Gastrocnemius medialis (tissue), 4 donors: ENCODE measurements at places on chromosomes 7 and 10. TPM values are rescaled to one million over a fixed set of nuclear protein-coding genes. Genes with fewer than 3 reads are reported as not detected.

GRCh38 chr7:139032473-139032872 lies 3.4 kb downstream of the ZC3HAV1L start:
- H3K36me3 ChIP-seq = no peaks in the 10 kb centered on the region
- H3K27me3 ChIP-seq = peaks cover 3% of the 10 kb centered on the region

DNA sequence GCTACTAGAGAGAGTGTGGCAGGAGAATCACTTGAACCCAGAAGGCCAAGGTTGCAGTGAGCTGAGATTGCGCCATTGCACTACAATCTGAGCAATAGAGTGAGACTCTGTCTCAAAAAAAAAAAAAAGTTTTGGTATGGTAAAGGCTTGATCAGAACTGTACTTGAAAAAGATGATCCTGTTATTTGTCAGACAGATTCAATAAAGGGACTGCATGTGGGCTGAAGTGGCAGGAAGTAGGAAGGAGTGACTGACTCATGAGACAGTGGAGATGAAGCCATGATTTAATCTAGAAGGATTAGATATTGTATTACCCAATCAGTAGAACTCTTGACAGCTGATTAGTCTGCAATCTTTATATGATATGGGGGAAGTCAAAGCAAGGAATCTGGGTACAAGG lies 2.7 kb upstream of the TMEM254 start:
- H3K36me3 ChIP-seq = no peaks in the 10 kb centered on the region
- no peaks in the 10 kb centered on the region for H3K27me3 ChIP-seq
- H3K4me1 ChIP-seq = peaks cover 15% of the 10 kb centered on the region
- H3K27ac ChIP-seq = no peak overlapping the region
- H3K4me3 ChIP-seq = no peak overlapping the region
- no peak for DNase-seq

DNA sequence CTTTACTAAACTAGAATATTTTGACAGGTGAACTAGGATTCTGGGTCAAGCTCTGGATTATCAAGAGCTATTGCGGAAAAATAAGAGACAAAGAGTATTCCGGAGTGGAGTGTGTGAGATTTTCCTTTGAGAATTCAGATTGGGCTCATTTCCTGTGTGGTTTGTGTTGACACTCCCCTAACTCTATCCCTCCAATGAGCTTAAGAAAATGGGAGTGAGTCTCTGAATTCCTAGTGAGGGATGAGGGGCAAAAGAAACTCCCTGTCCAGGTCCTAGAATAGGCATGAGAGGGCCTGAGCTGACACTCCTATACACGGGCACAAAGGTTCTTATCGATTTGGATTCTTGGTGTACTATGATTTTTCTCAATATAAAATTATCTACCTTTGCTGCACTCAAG lies 10.2 kb downstream of the KLF14 start:
- no peak for DNase-seq
- no peak overlapping the region for H3K27ac ChIP-seq
- no peaks in the 10 kb centered on the region for H3K36me3 ChIP-seq

DNA sequence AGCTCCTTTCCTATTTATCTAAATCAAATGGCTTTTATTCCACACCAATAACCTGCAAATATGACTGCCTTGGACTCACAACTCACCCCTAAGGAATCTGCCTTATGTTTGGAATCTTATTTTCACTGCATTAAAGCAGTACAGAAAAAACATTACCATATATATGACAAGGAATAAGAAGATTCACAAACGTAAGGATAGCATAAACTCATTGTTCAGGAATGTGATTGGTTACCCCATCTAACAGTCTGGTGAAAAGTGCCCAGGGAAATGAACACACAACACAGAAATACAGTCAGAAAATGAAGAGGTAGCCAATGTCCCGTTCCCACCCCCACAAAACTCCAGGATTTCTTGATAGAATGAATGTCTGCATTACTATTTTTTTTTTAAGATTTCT lies 2.0 kb downstream of the PPP3CB start:
- no peak overlapping the region for H3K4me3 ChIP-seq
- peaks cover 48% of the 10 kb centered on the region for H3K4me1 ChIP-seq
- H3K27ac ChIP-seq = peak overlapping the region; percentile 95
- DNase-seq = no peak

DNA sequence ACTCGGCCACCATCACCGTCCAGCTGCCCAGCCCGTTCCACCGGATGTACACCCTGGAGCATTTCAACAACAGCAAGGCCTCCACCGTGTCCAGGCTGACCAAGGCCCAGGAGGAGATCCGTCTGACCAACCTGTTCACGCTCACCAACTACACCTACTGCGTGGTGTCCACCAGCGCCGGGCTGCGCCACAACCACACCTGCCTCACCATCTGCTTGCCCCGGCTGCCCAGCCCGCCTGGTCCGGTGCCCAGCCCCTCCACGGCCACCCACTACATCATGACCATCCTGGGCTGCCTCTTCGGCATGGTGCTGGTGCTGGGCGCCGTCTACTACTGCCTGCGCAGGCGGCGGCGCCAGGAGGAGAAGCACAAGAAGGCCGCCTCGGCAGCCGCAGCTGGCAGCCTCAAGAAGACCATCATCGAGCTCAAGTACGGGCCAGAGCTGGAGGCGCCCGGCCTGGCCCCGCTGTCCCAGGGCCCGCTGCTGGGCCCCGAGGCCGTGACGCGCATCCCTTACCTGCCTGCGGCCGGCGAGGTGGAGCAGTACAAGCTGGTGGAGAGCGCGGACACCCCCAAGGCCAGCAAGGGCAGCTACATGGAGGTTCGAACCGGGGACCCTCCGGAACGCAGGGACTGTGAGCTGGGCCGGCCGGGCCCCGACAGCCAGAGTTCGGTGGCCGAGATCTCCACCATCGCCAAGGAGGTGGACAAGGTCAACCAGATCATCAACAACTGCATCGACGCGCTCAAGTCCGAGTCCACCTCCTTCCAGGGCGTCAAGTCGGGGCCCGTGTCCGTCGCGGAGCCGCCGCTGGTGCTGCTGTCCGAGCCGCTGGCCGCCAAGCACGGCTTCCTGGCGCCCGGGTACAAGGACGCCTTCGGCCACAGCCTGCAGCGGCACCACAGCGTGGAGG lies 75.8 kb downstream of the ELFN1 start:
- no peaks in the 10 kb centered on the region for H3K36me3 ChIP-seq
- no peak for DNase-seq
- peaks cover 11% of the 10 kb centered on the region for H3K27me3 ChIP-seq
- no peak overlapping the region for H3K27ac ChIP-seq
- no peak overlapping the region for H3K4me3 ChIP-seq

- H3K4me1 ChIP-seq = no peaks in the 10 kb centered on the region
- no peaks in the 10 kb centered on the region for H3K27me3 ChIP-seq
- H3K27ac ChIP-seq = no peak overlapping the region
- H3K36me3 ChIP-seq = no peaks in the 10 kb centered on the region
These were observed 286.4 kb upstream of the MEOX2 start for GRCh38 chr7:15972862-15973275.

DNA sequence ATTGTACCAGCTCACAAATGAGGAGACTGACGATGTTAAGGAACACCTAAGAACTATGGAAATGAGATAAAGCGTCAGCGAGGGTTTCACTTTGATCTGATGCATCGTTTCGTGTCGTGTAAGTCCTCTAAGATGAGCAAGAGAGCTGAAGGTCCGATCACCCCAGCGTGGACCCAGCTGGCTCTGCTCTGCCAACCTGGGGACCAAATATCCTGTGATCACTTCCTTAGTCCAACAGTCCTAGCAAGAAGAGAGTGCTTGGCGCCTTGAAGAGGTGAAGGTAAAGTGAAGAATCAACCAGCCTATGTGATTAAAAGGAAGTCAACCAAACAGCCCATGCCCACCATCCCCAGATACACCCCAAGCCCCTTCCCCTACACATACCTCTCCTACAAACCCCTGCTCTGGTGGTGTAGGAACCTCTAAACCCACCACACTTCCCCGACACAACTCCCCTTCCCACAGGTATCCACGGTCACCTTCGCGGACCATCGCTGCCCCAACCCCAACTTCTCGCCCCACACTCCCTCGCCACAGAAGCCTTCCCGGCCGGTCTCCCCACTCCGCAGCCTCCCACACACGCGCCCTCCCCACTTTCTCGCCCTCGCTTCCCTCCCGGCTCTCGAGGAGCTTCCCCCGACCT lies 722 bp downstream of the UPF2 start:
- peaks cover 21% of the 10 kb centered on the region for H3K4me1 ChIP-seq
- no peak for DNase-seq
- no peaks in the 10 kb centered on the region for H3K36me3 ChIP-seq
- peak overlapping the region; percentile 97 for H3K4me3 ChIP-seq
- H3K27me3 ChIP-seq = no peaks in the 10 kb centered on the region

DNA sequence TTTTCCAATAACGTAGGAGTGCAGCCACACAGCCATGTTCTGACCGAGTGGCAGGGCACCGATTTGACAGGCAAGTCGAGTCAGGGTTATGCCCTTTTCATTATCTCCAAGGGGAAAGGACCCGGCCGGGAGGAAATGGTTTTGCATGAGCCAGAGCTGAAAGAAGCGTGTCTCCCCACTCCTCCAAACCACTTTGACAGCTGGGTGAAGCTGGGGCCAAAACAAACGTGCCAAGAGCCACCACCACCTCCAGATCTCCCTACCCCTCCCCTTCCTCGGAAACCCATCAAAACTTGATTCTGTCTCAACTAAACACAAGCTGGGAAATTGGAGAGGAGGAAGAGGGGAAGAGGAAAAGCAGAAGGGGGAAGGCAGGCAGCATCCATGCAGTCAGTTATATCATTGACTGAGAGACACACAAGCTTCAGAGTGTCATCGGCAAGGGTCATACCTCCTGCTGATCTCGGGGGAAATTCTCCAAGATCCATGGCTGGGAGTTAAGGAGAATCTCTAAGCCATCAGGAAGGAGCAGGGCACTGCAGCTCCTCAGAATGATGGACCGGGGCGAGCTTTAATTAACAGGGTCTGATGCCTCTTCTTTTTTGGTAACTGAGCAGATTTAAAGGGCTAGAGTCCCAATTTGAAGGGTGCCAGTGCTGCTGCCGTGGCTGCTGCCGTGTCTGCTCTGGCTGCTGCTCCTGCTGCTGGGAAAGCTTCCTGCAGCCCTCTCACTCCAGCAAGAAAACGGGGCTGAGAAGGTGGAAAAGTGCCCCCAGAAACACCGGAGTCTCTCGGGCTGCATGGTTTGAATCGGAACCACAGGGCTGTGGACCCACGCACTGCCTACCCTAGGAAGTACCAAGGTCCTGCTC lies 34.7 kb upstream of the CALN1 start:
- peaks cover 11% of the 10 kb centered on the region for H3K27me3 ChIP-seq
- no peak for DNase-seq
- no peaks in the 10 kb centered on the region for H3K4me1 ChIP-seq
- H3K4me3 ChIP-seq = no peak overlapping the region
- H3K36me3 ChIP-seq = no peaks in the 10 kb centered on the region

RAMP3 gene
- total RNA-seq = 39.3 TPM

TMEM184A gene
- total RNA-seq = 1.2 TPM

GRCh38 chr10:127275793-127276450 lies 79.5 kb upstream of the INSYN2A start:
- H3K27ac ChIP-seq = no peak overlapping the region
- no peaks in the 10 kb centered on the region for H3K27me3 ChIP-seq
- no peak for DNase-seq
- H3K4me3 ChIP-seq = no peak overlapping the region
- H3K4me1 ChIP-seq = no peaks in the 10 kb centered on the region

LEP gene
- total RNA-seq = 0.11 TPM

DNA sequence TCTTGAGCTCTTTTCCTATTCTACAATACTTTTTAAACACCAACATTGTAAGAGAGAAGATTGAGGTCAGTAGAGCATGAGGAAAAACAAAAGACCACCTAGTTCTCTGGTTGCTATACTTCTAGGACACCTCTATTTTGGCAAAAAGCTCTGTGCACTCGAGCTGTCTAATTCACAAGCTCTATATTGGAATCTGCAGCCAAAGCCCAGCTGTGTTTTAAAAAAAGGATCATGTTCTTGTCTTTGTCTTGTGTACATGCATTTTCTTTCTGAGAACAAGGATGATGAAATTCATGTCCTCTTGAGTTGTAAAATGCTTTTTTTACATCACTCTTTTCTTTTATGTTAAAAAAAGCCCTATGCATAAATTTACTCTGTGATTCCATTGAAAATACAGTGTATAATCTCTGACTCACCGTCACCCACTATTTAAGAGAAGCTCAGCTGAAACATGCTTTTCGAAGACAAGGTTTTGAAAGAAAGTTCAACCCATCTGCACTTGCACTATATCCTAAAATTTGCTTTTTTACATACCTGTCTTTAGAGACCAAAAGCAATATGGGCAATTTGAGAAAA lies 215.5 kb upstream of the VSTM2A start:
- no peaks in the 10 kb centered on the region for H3K36me3 ChIP-seq
- no peak for DNase-seq
- H3K27me3 ChIP-seq = no peaks in the 10 kb centered on the region
- no peak overlapping the region for H3K27ac ChIP-seq
- no peaks in the 10 kb centered on the region for H3K4me1 ChIP-seq
- H3K4me3 ChIP-seq = no peak overlapping the region

GRCh38 chr7:110347081-110347480 lies 743.8 kb upstream of the LRRN3 start:
- H3K36me3 ChIP-seq = no peaks in the 10 kb centered on the region
- no peaks in the 10 kb centered on the region for H3K27me3 ChIP-seq
- no peak overlapping the region for H3K27ac ChIP-seq
- DNase-seq = no peak
- no peaks in the 10 kb centered on the region for H3K4me1 ChIP-seq
- H3K4me3 ChIP-seq = no peak overlapping the region

DNA sequence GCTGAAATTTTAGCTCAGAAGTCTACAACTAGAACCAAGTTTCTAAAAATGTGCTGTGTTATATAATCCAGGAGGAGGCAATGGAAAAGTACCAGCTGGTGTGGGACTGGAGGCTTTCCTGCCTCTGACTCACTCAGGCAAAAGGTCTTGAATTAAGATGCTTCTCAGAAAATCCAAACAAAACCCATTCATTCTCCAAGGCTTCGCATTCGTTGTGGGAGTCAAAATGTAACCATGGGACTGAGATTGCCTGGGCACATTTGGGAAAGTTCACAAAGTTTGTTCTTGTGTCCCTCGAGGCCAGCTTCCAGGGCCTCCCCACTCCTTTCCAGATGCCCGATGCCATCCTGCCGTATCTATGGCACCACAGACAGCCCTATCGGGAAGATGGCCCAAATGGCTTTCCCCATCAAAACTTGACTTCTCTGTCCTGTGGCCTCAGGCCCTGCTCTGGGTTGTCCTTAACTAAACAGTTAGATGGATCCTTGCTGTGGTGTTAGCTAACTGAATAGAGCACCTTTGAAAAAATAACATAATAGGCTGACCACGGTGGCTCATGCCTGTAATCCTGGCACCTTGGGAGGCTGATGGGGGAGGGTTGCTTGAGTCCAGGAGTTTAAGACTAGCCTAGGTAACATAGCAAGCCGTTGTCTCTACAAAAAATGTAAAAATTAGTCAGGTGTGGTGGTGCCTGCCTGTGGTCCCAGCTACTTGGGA lies 180.5 kb downstream of the PFKFB3 start:
- H3K27me3 ChIP-seq = no peaks in the 10 kb centered on the region
- H3K36me3 ChIP-seq = no peaks in the 10 kb centered on the region
- H3K4me3 ChIP-seq = no peak overlapping the region
- no peak for DNase-seq

TECTB gene
- not detected for total RNA-seq
